ENCODE measurements at places on chromosomes 6 and 20.

DNA sequence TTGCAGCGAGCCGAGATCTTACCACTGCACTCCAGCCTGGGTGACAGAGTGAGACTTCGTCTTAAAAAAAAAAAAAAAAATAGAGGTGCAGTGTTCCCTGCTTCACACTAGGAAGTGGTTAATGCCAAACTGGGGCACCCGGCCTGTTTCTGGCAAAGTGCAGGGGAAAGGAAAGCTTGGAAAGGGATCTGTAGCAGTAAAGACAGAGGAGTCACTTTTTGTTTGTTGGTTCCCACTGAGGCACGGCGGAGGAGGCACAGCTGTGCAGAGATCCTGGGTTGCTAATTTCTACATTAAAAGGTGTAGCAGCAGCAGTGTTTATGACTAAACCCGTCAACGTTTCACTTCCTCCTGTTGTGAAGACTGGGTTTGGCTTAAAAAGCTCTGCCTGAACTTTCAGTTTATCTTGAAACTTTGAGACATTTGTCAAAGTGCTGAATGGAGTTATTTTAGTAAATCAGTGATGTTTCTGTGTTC, 125.6 kb downstream of the CARMIL1 start:
- DNase-seq: no peak

DNA sequence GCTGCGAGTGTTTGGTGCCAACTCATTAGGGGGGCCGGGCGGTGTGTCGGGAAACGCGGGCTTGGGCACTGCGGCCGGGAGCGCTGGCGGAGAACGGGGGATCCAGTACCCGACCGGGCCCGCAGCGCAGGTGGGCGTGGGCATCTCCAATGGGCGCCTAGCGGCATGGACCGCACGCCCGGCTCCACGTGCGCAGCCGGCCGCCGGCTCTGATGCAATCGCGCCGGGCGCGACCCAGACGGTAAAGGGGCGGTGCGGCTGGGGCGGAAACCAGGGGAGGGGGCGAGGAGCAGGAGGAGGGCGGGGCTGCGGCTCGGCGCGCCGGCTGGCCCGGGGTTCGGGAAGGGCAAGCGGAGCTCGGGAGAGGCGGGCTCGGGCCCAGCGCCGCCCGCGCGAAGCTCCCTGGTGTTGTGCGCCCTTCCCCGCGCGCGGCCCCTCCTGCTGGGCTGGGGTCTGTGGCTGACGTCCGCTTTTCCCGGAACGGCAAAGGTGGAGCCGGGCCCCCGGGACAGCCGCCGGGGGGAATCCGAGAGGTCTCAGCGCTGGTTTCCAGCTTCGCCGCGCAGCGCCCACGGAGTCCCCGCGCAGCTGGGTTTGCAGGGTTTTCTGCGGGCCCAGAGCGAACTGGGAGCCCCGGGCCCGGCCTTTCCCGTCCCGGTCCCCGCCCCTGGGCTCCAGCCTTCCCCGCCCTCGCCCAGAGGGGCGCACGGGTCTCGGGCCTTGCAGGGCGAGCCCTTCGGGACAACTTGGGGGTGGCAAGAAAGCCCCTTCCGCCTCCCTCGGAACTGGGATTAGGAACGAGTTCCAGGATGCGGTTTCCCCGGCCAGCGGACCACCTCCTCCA, 867 bp downstream of the MTHFD1L start:
- peak; percentile 55 for DNase-seq

DNA sequence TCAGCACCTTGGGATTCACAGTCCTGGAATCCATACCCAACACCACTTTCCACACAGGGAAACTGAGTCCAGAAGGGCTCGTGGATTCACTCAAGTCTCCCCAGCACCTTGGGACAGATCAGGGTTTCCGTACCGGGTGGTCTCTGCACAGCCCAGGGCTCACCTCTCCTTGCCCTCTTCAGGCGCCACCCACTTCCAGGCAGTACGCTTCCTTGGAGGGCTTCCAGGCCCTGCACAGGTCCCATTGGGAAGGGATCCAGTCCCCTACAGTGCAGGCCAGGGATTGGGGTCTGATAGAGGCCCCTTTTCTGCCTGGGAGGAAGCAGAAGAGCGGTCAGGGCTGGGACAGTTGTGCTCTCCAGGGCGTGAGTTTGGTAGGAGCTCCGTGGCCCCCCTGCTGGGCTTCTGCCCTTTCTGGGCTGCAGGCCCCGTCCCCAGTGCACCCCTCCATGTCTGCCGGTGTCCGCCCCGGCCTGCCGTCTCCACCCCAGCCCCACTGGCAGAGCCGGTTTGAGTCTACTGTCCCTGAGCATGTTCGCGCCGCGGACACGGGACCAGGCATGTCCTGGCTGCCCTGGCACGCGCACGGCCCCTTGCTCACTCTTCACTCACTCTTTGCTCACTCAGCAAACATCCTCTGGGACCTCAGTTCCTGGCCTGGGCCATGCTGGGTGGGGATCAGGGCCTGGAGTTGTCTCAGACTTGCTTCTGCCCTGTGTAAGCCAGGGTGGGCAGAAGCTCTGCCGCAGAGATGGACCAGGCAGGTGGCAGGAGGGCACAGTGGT, 12.6 kb downstream of the SRC start:
- no peak for DNase-seq

DNA sequence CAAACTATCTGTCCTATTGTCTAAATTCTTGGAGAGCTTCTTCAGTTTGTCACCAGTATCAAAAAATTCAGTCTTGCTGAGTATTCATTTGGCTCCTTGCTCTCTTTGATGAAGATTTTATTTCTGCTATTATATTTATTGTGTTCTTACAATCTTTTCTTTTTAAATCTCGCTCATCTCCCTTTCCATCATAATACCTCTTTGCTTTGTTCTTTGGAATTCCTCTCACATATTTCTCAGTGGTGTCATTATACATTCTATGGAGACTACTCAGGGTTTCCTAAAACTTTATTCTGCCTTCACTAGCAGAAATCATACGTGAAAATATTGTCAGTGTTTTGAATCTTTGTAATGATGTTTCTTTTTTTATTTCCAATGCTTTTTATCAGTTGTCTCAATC, 445.2 kb upstream of the ID4 start:
- DNase-seq: no peak

GRCh38 chr6:87068795-87069194, 26.1 kb downstream of the CGA start:
- no peak for DNase-seq

- DNase-seq: no peak
Observed at GRCh38 chr20:37928996-37929682, 26.2 kb downstream of the VSTM2L start.

- no peak for DNase-seq
Observed at GRCh38 chr20:9523636-9524035, 9.2 kb downstream of the LAMP5 start.

DNA sequence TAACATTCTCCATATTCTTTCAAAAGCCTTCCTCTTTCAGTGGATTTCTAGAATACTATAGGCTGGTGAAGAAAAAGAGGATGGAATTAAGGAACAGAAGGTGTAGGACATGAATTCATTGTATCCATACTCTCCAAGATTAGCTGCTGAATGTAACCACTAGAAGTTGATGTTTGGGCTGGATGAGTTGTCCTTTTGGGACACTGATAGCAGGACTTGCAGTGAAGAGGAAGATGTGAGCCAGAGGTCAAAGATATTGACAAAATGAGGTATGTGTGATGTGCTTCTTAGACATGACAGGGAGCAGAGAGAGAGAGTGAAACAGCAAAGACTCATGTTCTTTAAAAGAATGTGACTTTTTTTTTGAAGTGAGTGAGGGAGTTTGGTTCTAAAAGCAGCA, 134.3 kb upstream of the MAN1A1 start:
- DNase-seq: no peak

GRCh38 chr6:36484736-36485135, 41.9 kb downstream of the KCTD20 start:
- DNase-seq: no peak

- no peak for DNase-seq
Observed at GRCh38 chr6:2697291-2697690, 53.4 kb downstream of the MYLK4 start.

DNA sequence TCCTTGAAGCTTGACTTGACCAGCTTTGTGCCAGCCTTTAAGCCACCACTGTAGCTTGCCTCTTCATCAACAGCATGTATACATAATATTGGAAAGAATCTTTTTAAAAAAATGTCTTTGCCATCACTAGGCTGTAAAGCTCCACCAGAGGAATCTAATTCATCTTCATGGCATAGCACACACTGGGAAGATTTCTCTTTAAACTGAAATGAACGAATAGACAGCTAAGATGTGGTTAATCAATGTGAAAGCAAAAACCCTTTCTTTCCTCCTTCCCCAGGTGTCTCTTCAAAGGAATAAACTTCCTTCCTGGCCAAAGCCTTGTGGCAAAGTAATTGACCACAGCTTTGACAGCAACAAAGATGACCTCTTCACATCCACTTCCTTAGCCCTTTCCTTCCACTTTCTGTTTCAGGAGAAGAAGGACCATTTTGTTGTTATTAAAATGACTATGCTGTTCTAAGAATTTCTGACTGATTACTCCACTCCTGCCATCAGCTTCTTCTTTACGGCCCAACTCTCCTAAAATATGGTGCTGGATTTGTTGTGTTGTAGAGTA, 428.7 kb upstream of the SOX4 start:
- DNase-seq: no peak

GRCh38 chr20:43583982-43584432, 6.7 kb upstream of the IFT52 start:
- DNase-seq: peak; percentile 43

DNA sequence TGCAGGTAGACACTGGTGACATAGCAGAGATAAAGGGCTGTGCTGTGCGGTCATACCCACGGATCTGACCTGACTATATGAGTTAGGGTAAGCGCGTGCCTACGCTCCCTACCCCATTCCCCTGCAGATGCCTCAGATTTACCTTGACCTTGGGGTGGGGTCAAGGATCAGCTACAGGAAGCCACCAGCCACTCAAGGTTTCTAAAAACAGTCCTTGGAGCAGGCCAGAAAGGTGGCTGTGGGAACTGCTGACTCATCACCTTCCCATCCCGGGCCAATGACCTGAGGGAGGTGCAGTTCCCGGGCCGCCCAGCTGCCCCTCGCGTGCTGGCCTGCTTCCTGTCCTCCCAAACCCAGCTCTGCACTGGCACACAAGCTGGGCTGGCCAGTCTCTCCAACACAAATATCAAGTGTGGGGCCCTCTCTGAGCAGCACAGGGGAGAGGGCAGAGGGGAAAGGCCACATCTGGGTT, 23.0 kb downstream of the KCNK5 start:
- no peak for DNase-seq
